Retinal pigment epithelial cell (primary cell): ENCODE measurements at places on chromosomes 11 and 22.

- no peak for DNase-seq
These were observed 67.3 kb downstream of the MCHR1 start for GRCh38 chr22:40746428-40747220.

DNA sequence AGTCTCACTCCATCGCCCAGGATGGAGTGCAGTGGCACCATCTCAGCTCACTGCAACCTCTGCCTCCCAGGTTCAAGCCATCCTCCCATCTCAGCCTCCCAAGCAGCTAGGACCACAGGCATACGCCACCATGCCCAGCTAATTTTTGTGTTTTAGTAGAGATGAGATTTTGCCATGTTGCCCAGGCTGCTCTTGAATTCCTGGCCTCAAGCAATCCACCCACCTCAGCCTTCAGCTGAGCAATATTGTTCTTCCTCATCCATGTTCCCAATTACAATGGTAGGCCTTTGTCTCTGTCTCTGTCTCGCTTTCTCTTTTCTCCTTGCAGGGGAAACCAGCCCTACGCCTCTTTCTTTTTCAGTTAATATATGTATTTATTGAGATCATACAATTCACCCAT, 10.3 kb downstream of the HSPA8 start:
- no peak for DNase-seq

GRCh38 chr11:88179971-88180629, 4.9 kb upstream of the RAB38 start:
- DNase-seq: no peak

DNA sequence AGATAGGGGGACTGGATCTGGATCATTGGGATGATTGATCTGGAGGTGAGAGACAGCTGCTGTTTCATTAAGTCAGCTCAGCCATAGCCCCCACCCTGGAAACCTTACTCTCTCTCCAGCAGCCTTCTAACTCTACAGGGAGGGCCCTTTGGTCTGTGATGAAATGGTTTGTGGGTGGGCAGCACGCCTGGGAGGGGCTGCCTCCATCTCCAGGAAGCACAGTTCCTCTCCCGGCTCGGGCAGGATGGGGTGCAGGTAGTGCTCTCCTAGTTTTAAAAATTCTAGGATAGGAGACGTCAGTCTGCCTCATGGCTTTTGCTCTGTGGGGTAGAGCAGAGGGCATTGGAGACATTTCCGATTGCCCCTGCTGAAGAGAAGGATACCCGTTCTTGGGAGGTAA, 89.7 kb downstream of the CEP164 start:
- no peak for DNase-seq

GRCh38 chr11:86072211-86072610, 3.3 kb upstream of the PICALM start:
- no peak for DNase-seq

DNA sequence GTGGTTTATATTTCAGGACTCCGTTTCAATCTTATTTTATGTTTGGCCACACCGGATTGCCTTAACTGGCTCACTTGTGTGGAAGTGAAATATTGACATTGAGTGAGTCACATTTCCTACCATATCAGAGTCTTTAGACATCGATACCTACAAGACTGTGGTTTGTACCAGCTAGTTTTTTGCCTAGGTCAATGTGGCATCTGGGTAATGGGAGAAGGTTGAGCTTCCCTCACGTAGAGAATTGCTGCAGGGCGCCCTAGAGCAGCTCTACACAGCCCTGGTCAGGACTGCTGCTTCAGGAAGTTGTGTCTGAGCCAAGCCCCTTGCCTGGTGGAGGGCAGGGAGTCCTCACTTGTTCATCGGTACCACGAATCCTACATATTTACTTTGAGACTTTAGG, 1.6 kb downstream of the GRAMD1B start:
- DNase-seq: no peak
